ENCODE measurements at places on chromosomes 12 and 14.

- DNase-seq: peak; percentile 91
These were observed 94.9 kb downstream of the NAV3 start for GRCh38 chr12:77925536-77926108.

- no peak for DNase-seq
These were observed at the start of gene ADGRD1 for GRCh38 chr12:130953771-130954543. Gene ADGRD1 (plus strand): TSS chr12:130953907. CDS start chr12:130954466, 559 bp downstream.

- DNase-seq: no peak
These were observed 169.0 kb downstream of the KICS2 start for GRCh38 chr12:64053117-64053516.

GRCh38 chr12:116346741-116347140, 69.2 kb upstream of the MED13L start:
- DNase-seq: peak; percentile 35

DNA sequence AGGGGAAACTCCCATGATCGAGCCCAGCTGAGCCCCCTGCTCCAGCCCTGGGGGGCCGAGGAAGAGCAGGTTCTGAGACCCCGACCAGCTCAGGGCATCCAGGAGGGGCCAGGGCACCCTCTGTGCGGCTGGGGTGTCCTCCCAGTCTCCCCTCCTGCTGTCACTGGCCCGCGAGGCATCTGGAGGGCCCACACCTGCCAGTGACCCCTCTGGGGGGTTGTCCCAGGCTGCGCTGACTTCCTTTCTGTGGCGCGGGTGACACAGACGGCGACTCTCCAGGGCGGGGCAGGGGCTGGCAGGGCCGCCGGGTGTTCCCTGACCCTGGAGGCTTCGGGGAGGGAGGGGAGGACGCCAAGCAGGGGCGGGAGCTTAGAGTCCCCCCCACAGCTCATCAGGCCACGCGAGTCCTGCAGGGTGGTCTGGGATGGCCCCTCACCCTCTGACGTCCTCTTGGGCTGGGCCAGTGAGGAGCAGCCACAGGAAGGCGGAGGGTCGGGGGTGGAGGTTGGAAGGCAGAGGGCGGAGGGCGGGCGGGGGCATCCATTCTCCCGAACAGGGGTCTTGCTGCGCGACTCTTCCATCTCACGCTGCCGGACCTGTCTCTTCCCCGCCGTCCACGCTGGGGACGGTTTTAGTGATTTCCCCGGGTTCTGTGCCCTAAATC, 38.6 kb upstream of the FBRSL1 start:
- no peak for DNase-seq

DNA sequence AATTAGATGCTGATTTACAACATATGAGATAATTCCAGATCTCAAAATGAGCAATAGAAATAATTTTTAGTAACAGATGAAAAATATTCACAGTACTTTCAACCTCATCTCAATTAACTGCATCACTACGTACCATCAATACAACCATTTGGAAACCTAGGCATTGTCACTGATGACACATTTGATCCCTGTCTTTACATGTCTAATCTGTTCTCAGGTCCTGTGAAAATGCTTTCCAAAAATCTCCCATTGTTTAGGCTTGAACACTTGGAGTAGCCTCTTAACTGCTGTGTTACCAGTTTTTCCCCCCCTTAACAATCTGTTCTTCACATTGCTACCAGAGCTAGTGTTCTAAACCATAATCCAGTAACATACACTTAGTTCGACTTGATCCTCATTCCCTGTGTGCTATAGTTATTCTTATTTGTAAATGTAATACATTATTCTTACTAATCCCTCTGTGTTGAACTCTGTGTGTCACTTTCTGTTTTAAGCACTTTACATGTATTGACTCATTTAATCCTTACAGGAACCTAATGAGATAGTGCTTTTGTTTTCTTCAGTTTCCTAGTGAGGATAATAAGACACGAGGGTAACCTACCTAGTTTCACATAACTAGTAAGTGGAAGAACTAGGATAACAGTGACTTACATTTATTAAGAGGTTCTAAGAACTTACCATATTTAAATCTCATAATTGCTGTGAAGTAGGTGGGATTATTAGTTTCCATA, 41.7 kb downstream of the LARP4 start:
- no peak for DNase-seq

DNA sequence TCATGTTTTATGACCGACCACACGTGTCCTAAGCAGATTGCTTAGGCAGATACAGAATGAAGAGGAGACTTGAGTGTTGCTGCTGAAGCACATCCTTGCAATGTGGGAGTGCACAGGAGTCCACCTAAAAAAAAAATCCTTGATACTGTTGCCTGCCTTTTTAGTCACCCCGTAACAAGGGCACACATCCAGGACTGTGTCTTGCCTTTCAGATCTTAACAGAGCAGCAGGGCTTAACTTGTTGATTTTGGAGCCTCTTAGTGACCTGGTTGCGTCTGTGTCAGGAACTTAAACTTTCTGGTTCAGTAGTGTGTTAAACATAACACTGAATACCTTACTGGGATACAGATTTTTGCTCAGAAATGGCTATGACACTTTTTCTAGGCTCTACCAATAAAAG, 6.5 kb downstream of the EIF2B2 start:
- DNase-seq: no peak

DNA sequence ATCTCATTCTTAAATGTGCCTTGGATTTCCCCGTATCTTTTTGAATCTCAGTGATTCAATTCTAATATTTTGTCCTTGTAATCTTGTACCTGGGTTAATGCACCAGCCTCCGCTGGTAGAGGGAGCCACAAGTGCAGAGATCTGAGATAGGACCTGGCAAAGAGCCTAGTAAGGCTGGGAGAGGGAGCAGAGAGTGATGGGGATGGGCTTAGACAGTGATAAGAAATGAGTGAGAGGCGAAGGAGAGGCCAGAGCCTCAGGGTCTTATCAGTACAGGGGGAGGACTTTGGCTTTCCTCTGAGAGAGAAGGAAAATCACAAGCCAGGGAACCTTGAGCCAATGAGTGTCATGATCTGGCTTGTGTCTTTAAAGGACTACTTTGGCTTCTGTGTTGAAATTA, 30.5 kb upstream of the LMNTD1 start:
- no peak for DNase-seq

- no peak for DNase-seq
These were observed 174.0 kb downstream of the EGLN3 start for GRCh38 chr14:33776871-33777270.

- DNase-seq: no peak
These were observed 149.2 kb upstream of the SYT10 start for GRCh38 chr12:33588725-33589405.

DNA sequence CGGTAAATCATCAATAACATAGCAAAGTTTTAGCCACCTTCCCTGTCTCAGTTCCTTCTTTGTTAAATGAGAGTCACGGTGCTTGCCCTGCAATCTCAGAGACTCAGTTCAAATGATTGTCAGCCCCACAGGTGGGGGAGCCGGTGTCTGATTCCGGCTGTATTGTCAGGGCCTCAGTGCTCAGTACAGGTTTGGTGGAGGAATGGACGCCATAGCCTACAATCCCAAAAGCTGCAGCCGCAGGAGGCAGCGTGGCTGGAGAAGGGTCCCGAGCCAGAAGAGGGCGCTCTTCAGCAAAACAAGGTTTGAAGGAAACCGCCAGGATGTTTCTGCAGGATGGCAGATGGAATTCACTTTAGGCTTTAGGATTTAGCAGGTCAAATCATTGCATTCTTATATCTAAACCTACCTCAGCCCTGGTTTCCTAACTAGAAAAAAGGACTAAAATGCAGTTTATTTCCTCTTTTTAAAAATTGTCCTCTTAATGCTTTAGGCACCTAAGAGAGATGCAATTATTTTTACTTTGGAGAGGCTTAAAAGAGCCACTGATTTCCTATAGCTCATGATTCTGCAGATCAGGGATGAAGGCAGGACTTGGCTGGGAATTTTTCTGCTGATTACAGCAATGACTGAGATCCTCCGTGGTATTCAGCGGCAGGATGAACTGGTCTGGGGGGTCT, 29.2 kb downstream of the FOS start:
- no peak for DNase-seq

GRCh38 chr14:35534208-35534872, 376 bp downstream of the INSM2 start:
- DNase-seq: no peak

DNA sequence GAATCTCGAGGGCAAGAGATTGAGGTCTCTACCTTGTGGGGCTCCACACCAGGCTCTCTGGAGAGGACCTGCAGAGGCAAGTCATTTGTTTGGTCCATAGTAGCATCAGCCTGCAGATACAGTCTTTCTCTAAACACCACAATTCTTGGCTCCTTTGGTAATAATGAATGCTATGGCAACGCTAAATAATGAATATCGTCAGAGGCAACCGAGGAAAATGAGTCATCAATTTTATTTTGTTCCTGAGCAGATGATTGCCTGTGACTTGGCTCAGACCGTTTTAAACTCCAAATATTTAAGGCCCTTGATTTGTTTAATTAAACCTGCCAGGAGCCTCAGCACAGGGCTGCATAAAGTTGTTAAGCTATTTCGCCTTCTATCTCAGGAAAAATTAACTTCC, 924.1 kb upstream of the TMEM132C start:
- DNase-seq: no peak

GRCh38 chr14:62614122-62614521, 431.1 kb downstream of the KCNH5 start:
- no peak for DNase-seq

- DNase-seq: peak; percentile 72
These were observed 28.2 kb upstream of the LRP1-AS start for GRCh38 chr12:57175428-57176138.

- no peak for DNase-seq
These were observed 10.2 kb downstream of the SGPP1 start for GRCh38 chr14:63717702-63718101.

DNA sequence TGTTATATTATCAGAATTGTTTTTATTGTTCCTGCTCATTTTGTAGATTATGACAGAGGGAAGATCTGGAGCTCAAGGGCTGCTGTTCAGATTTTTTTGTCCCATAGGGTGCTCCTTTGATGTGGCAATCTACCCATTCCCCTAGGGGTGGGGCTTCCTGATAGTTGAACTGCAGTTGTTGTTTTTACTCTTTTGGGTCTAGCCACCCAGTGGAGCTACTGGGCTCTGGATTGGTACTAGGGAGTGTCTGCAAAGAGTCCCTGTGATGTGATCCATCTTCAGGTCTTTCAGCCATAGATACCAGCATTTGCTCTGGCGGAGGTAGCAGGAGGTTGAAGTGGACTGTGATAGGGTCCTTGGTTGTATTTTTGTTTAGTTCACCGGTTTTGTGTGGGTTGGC, 57.9 kb upstream of the SLCO1B1 start:
- DNase-seq: no peak

DNA sequence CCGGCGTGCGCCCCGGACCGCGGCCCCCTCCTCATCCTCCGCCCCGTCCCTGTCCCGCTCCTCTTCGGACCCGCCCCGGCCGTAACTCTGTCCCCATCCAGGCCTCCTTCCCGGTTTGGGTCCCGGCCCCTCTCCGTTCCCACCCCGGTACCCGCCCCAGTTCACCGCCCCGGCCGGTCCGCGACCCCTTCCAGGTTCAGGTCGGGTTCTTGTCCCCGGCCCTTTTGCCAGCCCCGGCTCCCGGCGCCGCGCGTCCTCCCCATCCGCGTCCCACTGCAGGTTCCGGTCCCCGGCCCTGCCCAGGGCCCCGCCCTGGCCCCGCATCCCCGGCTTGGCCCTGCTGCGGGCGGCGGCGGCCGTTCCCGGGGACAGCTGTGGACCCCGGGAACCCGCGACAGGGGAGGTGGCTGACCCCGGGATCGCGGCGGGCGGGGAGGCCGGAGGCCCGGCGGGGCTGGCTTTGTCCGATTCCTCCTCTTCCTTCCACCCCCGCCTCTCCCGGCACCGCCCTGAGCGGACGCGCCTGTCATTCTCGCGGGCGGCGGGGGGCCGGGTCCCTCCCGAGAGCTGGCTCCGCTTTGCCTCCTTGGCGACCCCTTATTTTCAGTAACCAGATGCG, 601 bp downstream of the KLC1 start:
- no peak for DNase-seq

- DNase-seq: no peak
These were observed at the start of gene C14orf93 for GRCh38 chr14:23009939-23010726. Gene C14orf93 (minus strand): TSS chr14:23010143. CDS start chr14:22999023, 11,120 bp downstream.

DNA sequence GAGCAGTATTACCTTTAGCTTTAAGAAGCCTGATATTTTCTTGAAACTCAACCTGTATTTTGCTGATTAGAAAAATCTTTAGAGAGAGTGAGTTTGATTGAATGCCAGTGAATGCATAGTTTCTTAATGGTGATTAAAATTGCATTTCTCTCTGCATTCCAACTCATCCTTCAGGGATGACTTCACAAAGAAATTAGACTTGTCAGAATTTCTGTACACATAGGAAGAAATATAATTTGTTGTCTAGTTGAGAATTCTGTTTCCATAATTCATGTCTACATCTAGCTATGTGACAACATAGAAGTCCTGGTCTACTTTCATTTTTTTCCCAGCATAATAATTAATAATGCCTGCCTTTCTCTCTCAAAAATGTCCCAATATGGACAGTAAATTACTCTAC, 136.6 kb downstream of the OTOGL start:
- no peak for DNase-seq

DNA sequence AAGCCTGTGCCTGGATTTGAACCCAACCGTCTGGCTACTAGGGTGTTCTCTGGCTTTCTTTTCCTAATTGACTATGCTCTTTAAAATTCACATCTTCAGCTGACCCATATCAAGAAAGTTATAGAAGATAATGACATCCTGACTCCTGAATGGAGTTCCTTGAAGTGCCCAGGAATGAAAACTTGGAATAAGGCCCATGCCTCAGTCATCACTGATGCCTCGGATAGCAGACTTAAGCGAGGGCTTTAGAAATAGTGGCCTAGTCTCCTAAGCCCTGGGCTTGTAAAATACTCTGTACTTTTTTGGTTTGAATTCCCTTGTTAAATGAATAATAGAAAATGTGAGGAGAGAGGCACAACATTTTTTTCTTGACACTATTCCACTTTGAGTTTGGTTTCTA, 39.0 kb downstream of the CHST11 start:
- DNase-seq: no peak

- DNase-seq: no peak
These were observed 6.8 kb downstream of the RASSF9 start for GRCh38 chr12:85829391-85829790.

DNA sequence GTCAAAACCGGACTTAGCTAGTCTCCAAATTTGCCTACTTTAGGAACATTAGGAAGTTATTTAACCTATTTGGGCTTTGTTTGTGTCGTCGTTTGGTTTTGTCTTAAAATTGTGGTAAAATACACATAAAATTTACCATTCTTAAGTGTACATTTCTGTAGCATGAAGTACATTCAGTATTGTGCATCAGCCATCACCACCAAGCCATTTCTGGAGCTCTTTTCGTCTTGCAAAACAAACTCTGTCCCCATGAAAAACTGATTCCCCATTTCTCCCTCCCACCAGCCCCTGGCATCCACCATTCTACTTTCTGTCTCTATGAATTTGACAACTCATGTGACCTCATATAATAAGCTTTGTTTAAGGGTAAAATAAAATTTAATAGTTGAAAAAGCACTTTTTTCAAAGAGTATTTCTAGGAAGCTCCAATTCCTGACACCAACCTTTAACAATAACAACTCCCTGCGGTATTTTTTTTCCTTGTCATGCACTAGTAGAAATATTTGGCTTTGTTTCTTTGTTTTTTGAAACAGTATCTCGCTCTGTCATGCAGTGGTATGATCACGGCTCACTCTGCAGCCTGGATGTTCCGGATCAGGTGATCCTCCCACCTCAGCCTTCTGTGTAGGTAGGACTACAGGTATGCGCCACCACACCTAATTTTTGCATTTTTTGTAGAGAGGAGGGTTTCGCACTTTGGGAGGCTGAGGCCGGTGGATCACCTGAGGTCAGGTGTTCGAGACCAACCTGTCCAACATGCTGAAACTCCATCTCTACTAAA, 3.6 kb upstream of the UBC start:
- no peak for DNase-seq

- no peak for DNase-seq
These were observed 291.7 kb upstream of the FKBP4 start for GRCh38 chr12:2503036-2503435.
